HCEC 1CT (cell line): ENCODE measurements at places on chromosomes 7 and 10.

- DNase-seq, result no peak
These were observed 82.4 kb upstream of the BTBD16 start for GRCh38 chr10:122188706-122189105.

DNA sequence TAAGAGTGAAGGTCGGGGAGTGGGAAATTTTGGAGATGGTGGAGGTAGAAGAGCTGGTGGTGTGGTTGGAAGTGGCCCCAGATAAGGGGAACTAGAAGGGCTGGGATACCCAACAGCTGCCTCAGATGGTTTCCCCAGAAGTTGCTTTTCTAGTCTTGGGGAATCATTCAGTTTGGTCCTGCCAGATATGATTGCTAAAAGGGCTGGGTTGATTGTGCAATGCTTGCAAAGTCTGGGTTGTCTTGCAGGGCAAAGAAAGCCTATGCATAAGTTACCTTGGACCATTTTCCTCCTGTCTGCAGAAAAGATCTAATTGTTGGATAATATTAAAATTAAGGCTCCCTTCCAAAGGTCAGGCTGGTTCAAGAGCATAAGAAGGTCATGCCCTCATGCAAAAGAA lies 213.8 kb upstream of the ZNF804B start:
- DNase-seq, result no peak

GRCh38 chr10:58435297-58435985 lies 50.2 kb downstream of the TFAM start:
- peak; percentile 97 for DNase-seq

DNA sequence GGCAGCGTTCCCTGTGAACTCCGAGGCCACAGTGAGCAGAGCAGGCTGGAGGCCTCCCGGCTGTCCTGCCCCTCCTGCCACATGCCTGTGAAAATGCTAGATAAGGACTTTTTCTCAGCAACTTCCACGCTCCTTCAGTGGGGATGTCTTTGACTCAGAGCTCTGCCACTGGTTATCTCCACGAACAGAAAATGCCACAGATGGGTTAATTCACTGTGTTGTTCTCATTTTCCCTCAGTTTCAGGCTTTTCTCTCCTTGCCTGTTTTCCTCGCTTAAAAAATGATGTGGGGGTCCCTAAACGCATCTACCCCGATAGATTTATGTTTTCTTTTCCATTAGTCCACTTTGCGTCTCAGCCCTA lies 51.3 kb downstream of the IKZF1 start:
- DNase-seq, result no peak

- no peak for DNase-seq
These were observed 21.5 kb downstream of the ADAMTS14 start for GRCh38 chr10:70693619-70694335.

- DNase-seq, result peak; percentile 28
These were observed 14.5 kb downstream of the LBX1 start for GRCh38 chr10:101214446-101215396.

- DNase-seq, result no peak
These were observed 237.4 kb downstream of the ELMO1 start for GRCh38 chr7:37211097-37211880.

GRCh38 chr7:131786204-131786603 lies 229.8 kb upstream of the PODXL start:
- DNase-seq, result no peak

DNA sequence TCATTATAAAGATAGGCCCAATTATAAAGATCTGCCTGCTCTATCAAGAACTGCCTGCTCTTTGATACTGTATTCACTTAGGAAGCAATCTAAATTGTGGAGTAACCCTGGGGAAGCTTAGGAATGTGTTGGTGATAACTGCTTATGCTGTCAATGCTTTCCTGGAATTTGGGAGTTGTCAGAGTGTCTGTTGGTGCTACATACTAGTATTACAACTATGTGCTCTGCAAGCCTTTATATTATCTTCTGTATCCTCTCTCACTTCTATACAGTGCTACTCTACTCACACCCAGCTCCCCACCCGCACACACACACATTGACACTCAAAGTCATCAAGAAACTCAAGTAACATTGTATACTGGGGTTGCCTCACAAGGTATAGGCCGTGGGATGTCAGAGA lies 6.1 kb downstream of the ZNF277 start:
- DNase-seq, result no peak

DNA sequence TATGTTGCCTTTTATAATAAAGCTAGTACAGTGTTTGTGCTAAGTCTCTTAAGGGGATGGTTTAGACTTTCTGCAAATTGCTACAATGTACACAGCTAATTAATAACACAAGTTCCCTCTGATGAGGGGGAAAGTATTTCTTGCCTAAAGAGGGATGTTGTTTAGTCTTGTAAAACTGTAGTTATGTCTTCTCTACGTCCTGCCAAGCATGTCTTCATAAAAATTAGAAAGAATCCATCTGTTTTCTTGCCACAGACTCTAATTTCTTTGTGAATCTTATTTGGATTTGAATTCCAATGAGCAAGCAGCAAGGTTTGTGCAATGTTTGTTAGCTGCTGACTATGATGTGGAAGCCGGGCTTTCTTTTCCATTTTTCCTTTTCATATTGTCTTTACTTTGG lies 28.2 kb downstream of the ADARB2 start:
- DNase-seq, result no peak

GRCh38 chr10:121698902-121699301 lies 100.7 kb upstream of the FGFR2 start:
- no peak for DNase-seq

- DNase-seq, result no peak
These were observed 5.1 kb upstream of the CYP26A1 start for GRCh38 chr10:93068411-93069244.

DNA sequence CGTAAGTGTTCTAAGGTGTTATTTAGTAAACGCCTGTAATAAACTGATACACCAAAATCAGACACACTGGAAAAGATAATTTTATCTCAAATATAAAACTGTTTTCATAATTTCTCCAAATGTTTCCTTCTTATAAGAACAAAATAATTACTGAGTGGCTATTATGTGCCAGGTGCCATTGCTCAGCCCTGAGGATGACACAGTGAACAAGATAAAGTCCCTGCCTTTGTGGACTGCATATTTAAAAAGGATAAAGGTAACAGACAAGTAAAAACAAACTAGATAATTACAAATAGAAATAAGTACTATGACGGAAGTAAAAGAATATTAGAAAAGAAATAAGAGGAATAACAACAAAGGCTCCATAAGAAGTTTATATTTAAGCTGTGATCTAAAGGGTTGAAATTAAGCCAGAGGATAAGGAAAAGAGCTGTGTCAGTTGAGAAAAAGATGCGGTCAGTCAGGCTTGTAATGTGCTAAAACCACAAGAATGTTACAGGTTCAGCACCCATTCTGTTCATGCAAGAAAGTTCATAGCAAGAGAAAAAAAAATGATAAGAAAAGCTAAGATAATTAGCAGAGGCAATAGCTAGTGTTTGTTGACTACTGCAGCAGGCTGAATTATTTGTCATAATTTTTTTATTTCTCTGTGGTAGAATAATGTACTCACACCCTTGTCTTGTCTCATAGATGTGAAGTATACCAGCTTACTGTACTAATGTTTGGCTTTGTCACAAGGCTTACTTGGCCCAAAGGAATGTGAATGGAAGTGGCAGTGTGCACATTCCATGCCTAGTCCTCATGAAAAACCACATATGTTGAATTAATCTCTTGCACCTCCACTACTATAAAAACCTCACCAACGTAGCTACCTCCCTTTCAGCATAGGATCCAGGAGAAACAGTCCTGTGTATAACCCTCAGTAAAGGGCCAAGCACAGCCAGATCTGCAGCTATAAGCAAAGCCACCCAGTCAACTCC lies 75.1 kb downstream of the CRPPA start:
- DNase-seq, result peak; percentile 87

- DNase-seq, result no peak
These were observed 38.0 kb downstream of the RAB18 start for GRCh38 chr10:27541796-27542729.

DNA sequence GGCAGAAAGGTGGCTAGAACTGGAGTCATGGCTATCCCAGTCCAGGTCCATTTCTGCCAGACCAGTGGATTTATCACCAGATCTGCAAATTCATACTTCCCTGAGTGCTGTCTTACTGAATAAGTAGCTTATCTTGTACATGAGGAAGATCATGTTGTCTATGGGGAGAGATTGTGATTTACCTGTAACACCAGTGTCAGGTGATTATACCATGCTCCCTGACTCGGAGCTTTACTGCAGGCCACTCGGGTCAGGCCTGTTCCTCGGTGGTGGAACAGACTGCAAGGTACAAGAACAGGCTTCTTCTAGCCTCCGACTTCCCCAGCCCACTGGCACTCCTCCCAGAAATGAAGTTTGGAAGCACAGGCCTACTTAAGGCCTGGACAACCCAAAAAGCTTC lies 42.6 kb upstream of the DLG5 start:
- no peak for DNase-seq

GRCh38 chr7:155814316-155815276 lies 2.3 kb upstream of the SHH start:
- DNase-seq, result no peak

DNA sequence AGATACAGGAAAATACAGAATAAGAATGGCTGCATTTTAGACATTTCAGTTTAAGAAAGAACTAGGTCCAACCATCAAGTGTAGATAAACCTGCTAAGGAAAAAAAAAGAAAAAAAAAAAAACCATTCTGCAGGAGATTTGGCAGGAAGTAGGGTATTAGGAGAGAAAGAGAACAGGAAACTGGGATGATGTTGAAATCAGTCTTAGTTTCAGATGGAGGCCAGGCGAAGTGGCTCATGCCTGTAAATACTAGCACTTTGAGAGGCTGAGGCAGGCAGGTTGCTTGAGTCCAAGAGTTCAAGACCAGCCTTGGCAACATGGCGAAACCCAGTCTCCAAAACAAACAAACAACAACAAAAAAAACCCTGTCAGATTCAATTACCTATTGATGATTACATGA lies 120.2 kb downstream of the RAB11FIP2 start:
- peak; percentile 48 for DNase-seq

DNA sequence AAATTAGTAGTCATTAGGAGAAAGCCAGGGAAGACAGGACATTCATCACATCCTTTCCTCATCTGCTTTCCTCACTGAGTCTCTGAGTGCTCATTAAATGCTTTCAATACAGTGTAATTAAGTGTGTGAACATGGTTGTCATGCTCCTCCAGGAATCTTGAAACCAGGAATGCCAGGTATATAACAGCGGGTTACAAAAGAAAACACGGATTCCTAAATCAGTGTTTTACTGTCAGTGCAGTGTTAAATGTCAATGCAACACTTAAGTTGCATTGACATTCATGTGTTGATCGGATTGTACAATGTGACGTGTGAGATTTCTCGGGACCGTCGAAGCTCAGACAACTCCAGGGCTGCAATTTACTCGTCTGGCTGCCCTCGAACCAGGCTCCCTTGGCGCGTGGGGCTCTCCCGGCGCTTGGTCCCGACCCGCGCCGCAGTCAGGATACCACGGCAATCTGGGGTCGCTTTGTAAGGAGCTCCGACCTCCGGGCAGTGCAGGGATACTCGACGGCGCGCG lies 455 bp upstream of the SPAG6 start:
- no peak for DNase-seq

GRCh38 chr10:6729861-6730344 lies 149.8 kb upstream of the PRKCQ start:
- DNase-seq, result no peak

DNA sequence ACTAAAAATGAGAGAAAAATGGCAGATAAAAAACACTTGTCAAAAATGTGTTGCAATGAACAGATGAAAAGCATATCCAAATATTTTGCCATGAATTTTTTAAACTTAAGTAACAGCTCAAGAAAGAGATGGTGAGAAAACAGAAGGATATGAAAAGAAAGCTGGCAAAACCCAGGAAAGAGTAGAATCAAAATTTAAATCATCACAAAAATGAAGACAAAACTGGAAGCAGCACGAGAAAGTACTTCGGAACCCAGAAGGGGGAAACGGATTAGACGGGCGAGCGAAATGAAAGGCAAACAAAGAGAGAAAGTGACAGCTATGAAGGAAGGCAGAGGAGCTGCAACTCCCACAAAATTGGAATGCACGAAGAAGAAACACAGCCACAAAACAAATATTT lies 60.2 kb downstream of the KCNH2 start:
- no peak for DNase-seq

DNA sequence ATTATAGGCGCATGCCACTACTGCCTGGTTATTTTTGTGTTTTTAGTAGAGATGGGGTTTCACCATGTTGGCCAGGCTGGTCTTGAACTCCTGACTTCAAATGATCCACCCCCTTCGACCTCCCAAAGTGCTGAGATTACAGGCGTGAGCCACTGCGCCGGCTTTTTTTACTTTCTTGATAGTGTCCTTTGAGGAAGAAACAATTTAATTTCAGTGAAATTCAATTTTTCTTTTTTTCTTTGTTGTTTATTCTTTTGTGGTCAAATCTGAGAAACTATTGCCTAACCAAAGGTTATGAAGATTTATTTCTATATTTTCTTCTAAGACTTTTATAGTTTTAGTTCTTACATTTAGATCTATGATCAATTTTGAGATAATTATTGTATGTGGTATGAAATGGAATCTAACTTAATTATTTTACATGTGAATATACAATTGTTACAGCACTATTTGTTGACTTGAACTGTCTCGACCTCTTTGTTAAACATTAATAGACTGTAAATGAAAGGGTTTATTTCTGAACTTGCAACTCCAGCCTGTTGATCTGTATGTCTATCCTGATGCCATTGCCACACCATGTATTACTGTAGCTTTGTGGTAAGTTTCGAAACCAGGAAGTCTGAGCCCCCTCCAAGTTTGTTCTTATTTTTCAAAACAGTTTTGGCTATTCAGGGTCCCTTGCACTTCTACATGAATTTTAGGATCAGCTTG lies 19.8 kb upstream of the RASSF4 start:
- no peak for DNase-seq

- no peak for DNase-seq
These were observed 42.6 kb upstream of the CFAP46 start for GRCh38 chr10:132984801-132985545.

DNA sequence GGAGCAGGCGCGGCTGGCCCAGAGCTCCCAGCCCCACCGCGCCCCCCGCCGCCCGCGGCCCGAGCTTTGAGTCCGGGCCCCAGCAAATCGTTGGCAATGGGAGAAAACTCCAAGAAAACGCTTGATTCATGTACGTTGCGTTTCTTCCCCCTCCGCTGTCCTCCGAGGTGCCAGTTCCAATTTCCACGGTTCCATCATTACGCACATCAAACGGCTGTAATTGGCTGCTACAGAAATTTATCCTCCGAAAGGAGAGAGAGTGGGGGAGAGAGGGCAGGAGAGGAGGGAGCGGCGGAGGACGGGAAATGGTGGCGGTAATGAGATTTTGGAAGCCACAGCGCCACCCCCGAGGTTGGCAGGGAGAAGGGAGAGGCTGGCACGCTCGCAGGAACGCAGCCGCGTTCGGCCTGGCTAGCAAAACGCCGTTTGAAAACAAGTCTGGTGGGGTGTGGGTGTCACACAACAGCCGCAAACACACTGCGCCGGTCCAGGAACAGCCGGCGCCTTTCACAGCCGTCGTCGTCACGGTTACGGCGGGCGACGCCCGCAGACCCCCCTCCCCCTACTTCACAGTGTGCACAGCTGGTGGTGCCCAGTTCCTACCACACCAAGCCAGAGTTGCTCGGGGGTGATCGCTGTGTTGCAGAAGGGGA lies 57.5 kb downstream of the UNCX start:
- DNase-seq, result peak; percentile 13

DNA sequence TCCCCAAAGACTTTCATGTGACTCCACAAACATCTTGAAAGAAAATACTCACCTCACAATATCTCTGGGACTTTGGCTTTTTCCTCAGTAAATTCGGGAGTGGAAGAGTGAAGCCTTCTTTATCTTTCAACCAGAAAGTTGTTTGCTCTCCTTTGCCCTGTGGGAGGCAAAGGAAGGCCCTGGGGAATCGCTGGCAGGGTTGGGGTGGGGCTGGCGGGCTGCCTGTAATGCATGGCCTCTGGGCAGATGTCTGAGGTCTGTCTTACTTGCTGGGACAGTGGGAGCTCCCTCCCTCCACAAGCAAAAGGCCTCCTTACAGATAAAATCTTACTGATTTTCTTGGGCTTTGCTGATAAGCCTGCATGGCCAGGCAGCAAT lies 24.9 kb downstream of the TECTB start:
- DNase-seq, result no peak
